Progenitor cell of endocrine pancreas (in vitro differentiated cells): ENCODE measurements at places on chromosomes 12 and 14.

DNA sequence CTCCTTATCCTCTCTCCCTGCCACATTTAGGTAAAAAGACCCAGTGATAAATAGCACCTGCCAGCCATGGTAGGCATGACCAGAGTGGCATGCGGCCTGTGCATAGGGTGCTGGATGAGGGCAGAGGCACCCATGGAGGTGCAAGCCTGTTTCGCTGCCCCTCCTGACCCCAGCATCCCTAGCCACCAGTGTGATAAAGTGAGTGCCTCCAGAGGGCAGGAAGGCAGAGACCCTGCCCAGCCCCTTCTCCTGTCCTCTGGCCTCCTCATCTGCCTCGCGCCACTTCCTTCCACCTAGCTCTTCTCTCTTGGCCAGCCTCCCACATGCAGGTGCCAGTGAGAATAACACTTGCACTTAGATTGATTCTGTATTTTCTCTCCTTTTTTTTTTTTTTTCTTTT, 108.3 kb upstream of the FUT8 start:
- no peak for DNase-seq

GRCh38 chr12:104533134-104533533, 76.4 kb downstream of the CHST11 start:
- DNase-seq: no peak

- no peak for DNase-seq
Observed at GRCh38 chr12:99271071-99271470, 376.5 kb upstream of the GARIN6 start.

GRCh38 chr14:100223332-100224201, 15.4 kb upstream of the YY1 start:
- DNase-seq: no peak

DNA sequence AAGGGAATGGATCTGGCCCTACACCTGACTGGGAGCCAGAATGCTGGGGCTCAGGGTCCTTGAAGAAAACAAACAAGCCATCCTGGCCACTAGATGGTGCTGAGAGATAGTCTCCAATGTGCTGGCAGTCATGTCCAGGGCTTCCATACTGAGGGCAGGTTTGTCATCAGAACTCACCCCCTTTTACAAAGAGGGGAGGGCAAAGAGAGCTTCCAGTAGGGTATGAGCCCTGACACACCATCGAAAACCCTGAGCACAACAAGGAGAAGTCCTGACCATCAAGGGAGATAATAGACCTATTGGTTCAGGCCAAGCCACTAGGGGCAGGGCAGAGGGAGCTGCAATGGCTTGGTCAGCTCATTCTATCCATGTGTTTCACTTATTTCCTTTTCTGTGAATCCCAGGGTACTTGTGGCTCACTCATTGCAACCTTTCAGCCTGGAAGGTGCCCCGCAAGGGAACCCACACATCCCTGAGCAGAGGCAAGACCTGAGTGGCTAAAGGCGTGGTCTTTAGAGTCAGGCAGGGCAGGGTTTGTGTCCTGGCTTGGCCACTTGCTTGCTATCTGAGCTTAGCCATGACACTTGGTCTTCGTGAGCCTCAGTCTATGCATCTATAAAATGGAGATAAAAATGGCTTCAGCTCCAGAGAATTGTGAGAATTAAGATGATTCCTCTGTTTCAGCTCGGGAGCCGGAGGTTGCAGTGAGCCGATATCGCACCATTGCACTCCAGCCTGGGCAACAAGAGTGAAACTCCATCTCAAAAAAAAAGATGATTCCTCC, 6.2 kb upstream of the PLEKHH1 start:
- DNase-seq: no peak

GRCh38 chr14:72049462-72049861, 117.2 kb downstream of the RGS6 start:
- DNase-seq: no peak

- no peak for DNase-seq
Observed at GRCh38 chr12:32983332-32983731, 86.8 kb upstream of the PKP2 start.

- DNase-seq: peak; percentile 23
Observed at GRCh38 chr12:1592444-1593173, 1.8 kb downstream of the FBXL14 start.

GRCh38 chr12:103462675-103463074, 33.1 kb downstream of the C12orf42 start:
- DNase-seq: no peak

DNA sequence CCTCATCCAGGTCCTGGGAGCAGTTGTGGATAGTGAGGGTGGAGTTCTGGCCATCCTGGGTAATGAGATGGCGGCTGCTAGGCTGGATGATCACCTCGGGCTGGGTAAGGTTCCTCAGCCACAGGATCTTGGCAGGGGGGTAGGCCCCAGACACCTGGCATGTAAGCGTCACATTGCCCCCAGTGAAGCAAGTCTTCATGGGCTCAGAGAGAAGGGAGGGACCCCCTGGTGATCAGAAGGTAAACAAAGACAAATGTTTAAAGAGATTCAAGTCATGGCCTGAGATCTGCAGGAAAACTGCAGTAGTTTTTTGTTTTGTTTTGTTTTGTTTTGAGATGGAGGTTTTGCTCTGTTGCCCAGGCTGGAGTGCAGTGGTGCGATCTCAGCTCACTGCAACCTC, 12.8 kb upstream of the WSB2 start:
- DNase-seq: no peak

- no peak for DNase-seq
Observed at GRCh38 chr12:93300611-93301021, 77.1 kb upstream of the NUDT4 start.

GRCh38 chr14:21891921-21892320, 218.3 kb upstream of the OR4E1 start:
- no peak for DNase-seq

DNA sequence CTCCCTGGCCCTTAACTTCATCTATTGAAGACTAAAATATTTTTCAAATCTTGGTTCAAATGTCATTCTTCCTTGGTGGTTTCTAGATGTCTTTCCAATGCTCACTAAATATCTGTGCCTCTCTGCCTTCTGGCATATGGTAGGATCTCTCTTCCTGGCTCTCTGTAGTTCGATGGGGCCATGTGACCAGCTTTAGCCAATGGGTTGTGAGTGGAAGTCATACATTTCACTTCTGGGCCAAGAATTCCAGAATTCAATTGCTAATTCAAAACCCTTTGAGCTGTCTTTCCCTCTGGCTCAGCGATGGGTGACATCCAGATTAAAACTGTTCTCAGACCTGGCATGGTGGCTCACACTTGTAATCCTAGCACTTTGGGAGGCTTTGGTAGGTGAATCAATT, 25.8 kb upstream of the CTDSP2 start:
- no peak for DNase-seq

DNA sequence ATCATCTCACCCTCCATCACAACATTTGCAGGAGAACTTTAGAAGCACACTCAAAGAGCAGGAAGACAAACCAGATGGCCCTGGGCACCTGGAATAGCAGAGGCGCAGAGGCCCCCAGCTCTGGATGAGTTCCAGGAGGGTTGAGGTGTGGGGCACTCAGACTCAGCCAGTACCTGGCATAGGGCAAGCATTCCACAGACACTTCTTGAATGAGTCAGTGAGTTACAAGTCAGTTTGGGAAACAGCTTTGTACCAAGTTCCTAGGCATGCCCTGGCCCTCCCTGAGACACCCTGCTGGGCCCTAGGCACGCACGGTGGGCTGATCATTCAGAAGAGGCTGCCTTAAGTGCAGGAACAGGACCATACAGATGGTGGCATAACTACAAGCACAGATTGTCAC, 54.3 kb downstream of the MAP3K9 start:
- DNase-seq: no peak

DNA sequence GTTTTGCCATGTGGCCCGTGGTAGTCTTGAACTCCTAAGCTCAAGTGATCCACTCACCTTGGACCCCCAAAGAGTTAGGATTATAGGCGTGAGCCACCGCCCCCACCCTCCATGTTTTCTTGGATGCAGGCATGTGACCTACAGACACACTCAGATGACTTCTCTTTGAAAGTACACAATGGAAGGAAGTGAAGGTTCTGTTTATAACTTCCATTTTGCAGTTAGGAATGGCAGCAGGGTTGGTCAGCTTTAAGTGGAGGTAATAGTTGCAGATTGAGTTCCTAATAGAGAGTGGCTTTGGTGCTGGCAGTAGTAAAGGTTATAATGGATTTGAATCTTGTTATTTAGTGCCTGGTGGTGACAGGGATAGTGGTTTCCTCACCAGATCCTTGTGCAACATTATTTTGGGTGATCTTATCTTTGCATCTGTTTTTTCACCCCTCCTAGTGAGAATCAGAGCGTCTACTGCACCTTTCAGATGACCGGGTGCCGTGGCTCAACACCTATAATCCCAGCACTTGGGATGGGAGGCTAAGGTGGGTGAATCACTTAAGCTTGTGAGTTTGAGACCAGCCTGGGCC, 15.3 kb downstream of the LARP4 start:
- no peak for DNase-seq

GRCh38 chr14:61927060-61927459, 164.8 kb downstream of the SNAPC1 start:
- DNase-seq: no peak

- no peak for DNase-seq
Observed at GRCh38 chr14:20743556-20743955, 2.1 kb upstream of the EDDM3A start.

DNA sequence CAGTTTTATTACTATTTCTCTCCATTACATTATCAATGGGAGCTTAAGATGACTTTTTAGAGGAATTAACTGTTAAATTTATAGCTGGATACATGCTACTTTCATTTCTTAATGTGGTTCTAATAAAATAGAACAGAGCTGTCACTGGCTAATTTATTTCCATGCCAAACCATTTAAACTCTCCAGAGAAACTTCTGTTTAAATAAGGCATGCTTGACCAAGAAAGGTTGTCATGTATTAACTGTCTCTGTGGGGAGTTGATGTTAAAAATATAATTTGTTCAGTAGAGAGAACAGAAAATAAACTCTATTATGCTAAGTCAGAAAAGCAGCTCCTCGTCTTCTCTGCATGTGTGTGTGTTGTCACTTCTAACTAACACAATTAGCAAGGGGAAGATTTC, 447.4 kb downstream of the SLC16A7 start:
- no peak for DNase-seq

GRCh38 chr14:75752907-75753594, 92.0 kb downstream of the TTLL5 start:
- no peak for DNase-seq

DNA sequence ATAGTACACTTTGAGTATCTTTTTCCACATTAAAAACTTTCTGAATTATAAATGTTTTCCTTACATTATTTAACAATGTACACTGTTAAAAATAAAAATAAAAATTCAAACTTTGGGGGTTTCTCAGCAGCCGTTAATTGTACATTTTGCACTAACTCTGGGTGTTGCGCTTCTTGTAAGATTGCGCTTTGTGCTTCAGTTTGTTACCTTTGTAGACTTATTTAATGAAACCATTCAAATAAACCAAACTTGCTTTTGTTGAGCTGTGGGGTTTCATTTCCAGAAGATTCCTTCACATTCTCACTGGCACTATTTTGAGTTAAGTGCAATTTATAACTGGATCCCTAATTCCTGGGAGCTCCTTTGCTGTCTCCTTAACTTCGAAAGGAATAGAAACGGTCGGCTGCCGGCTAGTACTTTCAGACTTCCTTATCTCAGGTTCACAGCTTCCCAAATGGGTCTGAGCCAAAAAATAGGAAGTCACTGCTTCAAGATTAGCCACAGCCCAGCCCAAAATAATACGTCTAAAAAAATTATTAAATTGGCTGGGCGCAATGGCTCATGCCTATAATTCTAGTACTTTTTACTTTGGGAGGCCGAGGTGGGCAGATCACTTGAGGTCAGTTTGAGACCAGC, 38.2 kb downstream of the RAD52 start:
- DNase-seq: no peak

GRCh38 chr12:52069327-52070184, at the start of gene ATG101:
Gene ATG101, plus strand, starts transcription at chr12:52069978. Its CDS starts 3,673 bp downstream, at chr12:52073651.
- peak; percentile 73 for DNase-seq
